Ascending aorta (tissue), 2 donors: ENCODE measurements at places on chromosomes 6 and 20. TPM values are rescaled to one million over a fixed set of nuclear protein-coding genes. Genes with fewer than 3 reads are reported as not detected.
A peak's percentile ranks its signal among the peaks of the same experiment; 100 is the strongest.

DNA sequence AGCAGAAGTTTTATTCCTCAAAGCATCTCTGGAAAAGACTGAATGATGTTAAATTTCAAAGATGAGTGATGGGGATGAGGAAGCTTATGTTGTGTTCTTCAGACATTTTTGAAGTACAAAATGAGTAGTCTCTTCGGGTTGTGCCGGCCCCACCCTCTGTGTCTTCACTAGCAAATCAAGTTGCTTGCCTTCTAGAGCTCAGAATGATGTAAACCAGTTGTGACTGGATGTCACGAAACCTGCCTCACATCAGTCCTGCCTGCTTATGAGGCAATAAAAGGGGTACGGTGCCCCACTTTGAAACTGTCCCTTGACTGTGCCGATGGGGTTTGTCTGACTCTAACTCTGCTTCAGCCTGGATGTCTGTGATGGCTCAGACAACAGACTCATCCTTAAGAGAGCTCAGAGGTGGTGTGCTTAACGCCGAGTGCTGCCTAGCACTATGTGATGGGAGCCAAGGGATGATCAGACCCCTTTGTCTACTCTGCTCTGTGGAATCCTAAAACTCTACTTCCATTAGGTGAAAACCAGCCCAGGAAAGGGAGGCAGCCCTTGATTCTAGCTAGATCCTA is 19.0 kb downstream of the TOMM34 start:
- no peak for DNase-seq
- no peaks in the 10 kb centered on the region for H3K4me1 ChIP-seq
- no peaks in the 10 kb centered on the region for H3K27me3 ChIP-seq
- H3K4me3 ChIP-seq: no peak overlapping the region

Gene TUBB2B
- total RNA-seq: not detected

GRCh38 chr6:28923318-28924102 is at the start of gene TRIM27:
Gene TRIM27 (minus strand): TSS chr6:28923985. CDS start chr6:28923632, 353 bp downstream.
- peak within 1 kb of the TSS; percentile 91 for H3K27ac ChIP-seq
- H3K27me3 ChIP-seq: no peaks in the 10 kb centered on the region
- H3K4me1 ChIP-seq: peaks cover 16% of the 10 kb centered on the region
- peaks cover 22% of the 10 kb centered on the region for H3K36me3 ChIP-seq
- peak; percentile 50 for DNase-seq

Gene NNAT
- not detected for total RNA-seq

DNA sequence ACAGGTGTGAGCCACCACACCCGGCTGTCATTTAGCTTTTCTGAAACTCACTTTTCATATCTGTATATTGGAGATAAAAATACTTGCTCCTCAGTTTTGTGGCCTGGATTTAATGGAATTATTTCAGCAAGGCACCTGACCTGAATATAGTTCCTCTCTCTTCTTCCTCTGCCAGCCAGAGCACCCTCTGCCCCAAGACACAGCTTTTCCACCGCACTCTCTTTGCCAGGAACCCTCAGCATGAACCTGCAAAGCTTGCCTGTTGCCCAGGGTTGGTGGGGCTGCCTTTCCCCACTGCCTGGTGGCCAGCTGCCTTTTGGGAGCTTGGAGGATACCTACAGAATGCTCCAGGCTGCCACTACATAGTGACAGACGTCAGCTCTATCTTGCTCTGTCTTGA is 3.1 kb downstream of the GTSF1L start:
- H3K4me1 ChIP-seq: no peaks in the 10 kb centered on the region
- no peak for DNase-seq
- H3K27ac ChIP-seq: no peak overlapping the region
- no peaks in the 10 kb centered on the region for H3K27me3 ChIP-seq

Gene OSER1
- total RNA-seq: 9.2 TPM

DNA sequence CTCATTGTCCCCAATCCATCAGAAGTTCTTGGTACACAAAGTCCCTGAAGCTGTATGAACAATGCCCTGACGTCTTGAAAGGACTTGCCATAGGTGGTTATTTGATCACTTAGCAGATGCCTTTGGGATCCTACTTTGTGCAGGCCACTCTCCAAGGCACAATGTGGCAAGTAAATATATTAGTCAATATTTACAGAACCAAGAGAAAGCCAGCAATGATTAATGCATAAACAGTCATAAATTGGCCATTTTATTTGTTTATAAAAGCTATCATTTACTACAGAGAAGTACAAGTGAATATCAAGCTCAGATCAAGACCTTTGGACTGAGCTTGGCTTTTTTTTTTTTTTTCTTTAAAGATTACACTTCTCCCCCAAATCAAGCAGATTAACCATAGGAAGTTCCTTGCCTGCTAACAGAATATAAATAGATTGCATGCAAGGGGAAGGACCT is 161.8 kb downstream of the MTHFD1L start:
- H3K4me1 ChIP-seq: no peaks in the 10 kb centered on the region
- no peak for DNase-seq
- no peaks in the 10 kb centered on the region for H3K36me3 ChIP-seq
- no peaks in the 10 kb centered on the region for H3K27me3 ChIP-seq
- H3K4me3 ChIP-seq: no peak overlapping the region

GRCh38 chr6:127483399-127484055 is 24.3 kb upstream of the KIAA0408 start:
- H3K36me3 ChIP-seq: no peaks in the 10 kb centered on the region
- no peak for DNase-seq
- no peak overlapping the region for H3K27ac ChIP-seq

DNA sequence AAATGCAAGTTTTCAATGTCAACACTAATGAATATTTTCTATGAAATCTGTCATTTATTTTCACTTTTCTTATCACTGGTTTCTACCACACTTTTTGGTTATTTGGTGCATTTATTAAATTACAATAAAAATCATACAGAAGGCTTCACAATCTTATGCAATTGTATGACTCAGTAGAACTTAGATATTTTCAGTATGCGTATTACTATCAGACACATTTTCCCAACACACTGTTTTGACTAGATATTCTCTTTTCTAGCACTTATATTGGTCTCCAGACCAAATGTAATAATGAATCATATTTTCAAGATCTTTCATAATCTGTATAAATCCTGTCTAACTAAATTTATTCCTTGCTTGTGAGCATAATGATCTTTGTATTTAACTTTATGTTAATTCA is 74.1 kb downstream of the FAM83B start:
- no peaks in the 10 kb centered on the region for H3K27me3 ChIP-seq
- H3K27ac ChIP-seq: no peak overlapping the region
- no peaks in the 10 kb centered on the region for H3K36me3 ChIP-seq
- H3K4me1 ChIP-seq: no peaks in the 10 kb centered on the region

- H3K27me3 ChIP-seq: no peaks in the 10 kb centered on the region
- peaks cover 19% of the 10 kb centered on the region for H3K4me1 ChIP-seq
- H3K36me3 ChIP-seq: no peaks in the 10 kb centered on the region
- DNase-seq: no peak
- no peak overlapping the region for H3K27ac ChIP-seq
These were observed 25.5 kb downstream of the PCK1 start for GRCh38 chr20:57586370-57586793.

Gene SYTL3
- 4.7 TPM for total RNA-seq

Gene PNPLA1
- total RNA-seq: not detected

DNA sequence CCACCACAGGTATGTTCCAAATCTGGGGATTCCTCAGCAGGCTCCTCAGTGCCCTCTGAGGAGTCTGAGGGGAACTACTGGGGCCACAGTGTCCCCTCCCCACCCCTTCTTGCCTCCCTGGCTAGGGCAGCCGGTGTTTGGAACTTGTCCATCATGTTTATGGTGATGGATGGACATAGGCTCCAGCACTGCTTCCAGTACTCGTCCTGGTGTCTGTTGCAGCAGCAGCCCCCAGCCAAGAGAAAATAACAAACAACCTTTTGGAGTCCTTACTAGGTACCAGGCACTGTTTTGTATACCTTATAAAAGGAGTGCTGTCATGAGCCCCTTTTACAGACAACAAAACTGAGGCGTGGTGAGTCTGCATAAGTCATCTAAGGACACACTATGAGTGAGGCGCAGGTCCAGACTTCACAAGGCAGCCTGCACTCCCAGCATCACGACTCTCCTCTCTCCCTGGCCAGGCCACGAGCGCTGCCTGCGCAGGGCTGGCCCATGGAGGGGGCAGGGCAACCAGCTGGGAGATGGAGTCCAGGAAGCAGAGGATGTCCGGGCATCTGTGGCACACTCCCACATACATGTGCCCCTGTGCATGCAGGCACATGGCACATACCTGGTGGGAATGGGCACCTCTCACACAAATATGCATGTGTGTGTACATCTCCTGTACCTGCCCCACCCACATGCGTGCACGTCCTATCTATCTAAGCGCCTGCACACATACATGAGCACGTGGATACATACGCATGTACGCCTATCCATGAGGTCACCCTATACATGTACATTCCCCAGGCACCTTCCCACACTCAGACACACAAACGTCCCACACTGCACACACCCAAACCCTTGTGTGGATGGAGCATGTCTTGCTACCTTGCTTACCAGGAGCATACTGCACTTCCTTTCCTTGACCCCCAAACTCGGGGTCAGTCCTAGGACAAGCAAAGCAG is 152.7 kb downstream of the VEGFA start:
- DNase-seq: no peak
- no peak overlapping the region for H3K4me3 ChIP-seq
- H3K4me1 ChIP-seq: no peaks in the 10 kb centered on the region
- H3K27ac ChIP-seq: no peak overlapping the region

DNA sequence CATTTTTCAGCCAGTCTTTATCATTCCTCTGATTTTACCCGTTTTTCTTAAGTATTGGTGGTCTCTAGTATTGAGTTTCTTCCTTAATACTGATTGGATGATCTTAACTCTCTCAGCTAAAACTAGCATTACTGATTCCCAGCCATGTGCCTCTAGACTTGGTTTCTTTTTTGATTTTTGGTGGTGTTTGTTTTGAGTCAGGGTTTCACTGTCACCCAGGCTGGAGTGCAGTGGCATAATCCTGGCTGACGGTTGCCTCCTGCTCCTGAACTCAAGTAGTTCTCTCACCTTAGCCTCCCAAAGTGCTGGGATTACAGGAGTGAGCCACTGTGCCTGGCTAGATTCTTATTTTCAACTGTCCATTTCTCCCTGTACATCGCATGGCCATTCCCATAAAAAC is 24.9 kb downstream of the DPPA5 start:
- no peak for DNase-seq
- H3K4me1 ChIP-seq: no peaks in the 10 kb centered on the region
- H3K4me3 ChIP-seq: no peak overlapping the region
- H3K36me3 ChIP-seq: no peaks in the 10 kb centered on the region

DNA sequence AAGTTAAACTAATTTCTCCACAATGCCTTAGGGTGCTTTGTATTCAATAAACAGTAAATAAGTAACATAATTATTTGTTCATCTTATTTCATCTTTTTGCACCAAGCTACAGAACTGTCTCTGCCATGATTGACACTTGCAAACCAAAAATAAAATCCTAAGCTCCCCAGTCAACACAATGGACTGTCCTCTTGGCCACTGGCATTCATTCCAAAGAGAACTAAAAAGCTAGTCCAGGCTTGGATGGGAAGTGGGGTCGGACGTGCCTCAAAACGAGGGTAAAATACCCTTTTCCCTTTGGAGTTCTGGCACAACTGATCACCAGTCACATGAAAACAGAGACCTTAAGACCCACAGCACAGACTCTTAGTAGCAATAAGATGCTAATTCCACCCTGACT is 66.4 kb upstream of the THBS2 start:
- peak overlapping the region; percentile 69 for H3K27ac ChIP-seq
- H3K27me3 ChIP-seq: no peaks in the 10 kb centered on the region
- DNase-seq: peak; percentile 53
- H3K36me3 ChIP-seq: no peaks in the 10 kb centered on the region
- no peaks in the 10 kb centered on the region for H3K4me1 ChIP-seq

GRCh38 chr20:891058-891705 is 25.0 kb downstream of the ANGPT4 start:
- H3K4me3 ChIP-seq: no peak overlapping the region
- no peak for DNase-seq
- H3K27me3 ChIP-seq: no peaks in the 10 kb centered on the region
- no peaks in the 10 kb centered on the region for H3K4me1 ChIP-seq
- H3K36me3 ChIP-seq: no peaks in the 10 kb centered on the region

Gene LHFPL5
- total RNA-seq: not detected

Gene GINS1
- not detected for total RNA-seq

DNA sequence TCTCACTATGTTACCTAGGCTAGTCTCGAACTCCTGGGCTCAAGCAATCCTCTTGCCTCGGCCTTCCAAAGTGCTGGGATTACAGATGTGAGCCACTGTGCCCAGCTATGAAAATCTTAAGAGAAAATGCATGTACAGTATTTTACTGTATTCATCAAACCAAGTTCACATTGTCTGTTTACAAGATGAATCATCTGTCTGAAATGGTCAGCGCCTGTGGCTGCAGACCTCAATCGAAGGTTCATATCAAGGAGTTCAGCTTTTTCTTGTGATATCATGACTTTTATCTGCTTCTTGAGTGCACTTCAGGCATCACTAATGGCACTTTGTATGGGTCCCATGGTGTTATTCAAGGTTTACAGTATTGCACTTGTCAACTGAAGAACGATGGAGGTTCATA is 155.1 kb downstream of the SLC16A10 start:
- H3K4me1 ChIP-seq: no peaks in the 10 kb centered on the region
- H3K27ac ChIP-seq: no peak overlapping the region

DNA sequence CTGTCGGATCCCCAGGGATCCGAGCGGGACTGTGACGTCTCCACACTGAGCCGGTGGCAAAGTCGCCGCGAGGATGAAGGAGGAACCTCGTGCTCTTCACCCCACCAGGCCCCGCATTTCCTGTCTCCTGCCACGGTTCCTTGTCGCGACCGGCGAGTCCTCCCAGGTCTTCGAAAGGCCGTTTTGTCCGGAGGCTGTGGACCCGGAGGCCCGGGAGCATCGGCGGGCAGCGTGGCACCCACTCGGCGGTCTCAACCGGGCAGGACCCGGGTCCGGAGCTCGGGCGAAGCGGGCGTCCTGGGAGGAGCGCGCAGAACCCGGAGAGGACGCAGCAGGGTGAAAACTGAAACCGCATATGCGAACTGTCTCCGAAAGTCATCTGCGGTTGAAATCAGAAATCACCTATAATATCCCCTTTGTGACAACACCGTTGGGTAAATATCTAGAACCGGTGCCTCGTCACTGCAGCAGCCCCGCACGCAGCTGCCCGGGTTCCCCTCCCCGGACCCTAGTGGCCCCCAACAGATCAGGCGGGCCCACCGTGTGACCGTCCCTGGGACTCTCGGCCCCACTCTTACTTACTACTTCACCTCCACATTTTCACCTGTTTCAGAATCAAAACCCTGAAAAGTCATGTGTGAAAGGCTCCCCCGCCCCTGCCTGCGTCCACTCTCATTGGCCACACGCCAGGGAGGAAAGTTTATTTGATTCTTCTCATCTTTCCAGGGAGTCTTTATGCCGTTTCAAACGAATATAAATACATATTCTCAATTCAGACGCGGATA is 3.1 kb upstream of the ULBP2 start:
- no peaks in the 10 kb centered on the region for H3K36me3 ChIP-seq
- H3K27me3 ChIP-seq: peaks cover 28% of the 10 kb centered on the region
- no peaks in the 10 kb centered on the region for H3K4me1 ChIP-seq
- no peak overlapping the region for H3K27ac ChIP-seq
